BJ (cell line): ENCODE measurements at places on chromosomes 12 and 14.
A peak's percentile ranks its signal among the peaks of the same experiment; 100 is the strongest.

- DNase-seq, result no peak
These were observed 208.7 kb downstream of the KITLG start for GRCh38 chr12:88371416-88372183.

DNA sequence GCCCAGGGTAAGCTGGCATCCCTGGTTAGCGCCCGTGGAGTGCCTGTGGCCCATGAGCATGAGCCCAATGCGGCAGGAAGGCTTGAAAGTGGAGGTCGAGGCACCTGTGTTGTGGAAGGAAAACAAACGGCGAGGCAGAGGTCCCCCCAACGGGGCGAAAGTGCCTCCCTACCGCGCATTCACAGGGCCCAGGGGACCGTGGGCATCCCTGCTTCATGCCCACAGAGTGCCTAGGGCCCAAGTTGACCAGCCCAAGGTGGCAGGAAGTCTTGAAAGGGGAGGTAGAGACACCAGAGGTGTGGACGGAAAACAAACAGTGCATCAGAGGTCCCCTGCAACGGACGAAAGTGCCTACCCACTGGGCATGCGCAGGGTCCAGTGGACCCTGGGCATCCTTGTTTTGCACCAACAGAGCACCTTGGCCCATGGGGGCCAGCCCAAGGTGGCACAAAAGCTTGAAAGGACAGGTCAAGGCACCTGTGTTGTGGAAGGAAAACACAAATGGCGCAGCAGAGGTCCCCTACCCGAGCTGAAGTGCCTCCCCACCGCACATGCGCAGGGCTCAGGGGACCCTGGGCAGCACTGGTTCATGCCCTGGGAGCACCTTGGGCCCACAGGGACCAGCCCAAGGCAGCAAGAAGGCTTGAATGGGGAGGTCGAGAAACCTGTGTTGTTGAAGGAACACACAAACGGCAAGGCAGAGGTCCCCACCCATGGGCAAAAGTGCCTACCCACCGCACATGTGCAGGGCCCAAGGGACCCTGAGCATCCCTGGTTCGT is 377.5 kb downstream of the ALG10 start:
- DNase-seq, result no peak

- no peak for DNase-seq
These were observed 85.8 kb downstream of the RBM19 start for GRCh38 chr12:113880326-113880725.

DNA sequence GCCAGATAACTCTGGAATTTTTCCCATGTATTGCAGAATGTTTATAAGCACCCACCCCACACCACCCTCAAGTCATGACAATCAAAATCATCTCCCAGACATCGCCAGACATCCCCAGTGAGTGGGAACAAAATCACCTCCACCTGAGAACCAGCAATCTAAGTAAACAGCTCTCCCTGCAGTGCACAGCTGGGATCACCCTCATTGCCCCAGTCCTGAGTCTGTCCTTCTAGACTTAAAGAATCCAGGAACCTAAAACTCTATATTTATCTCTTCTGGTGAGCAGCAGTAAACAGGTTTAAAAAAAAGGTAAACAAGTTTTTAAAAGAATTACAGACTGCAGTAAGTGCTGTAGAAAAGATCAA is 43.3 kb upstream of the CMKLR1 start:
- no peak for DNase-seq

- no peak for DNase-seq
These were observed 71.1 kb downstream of the FIGNL2 start for GRCh38 chr12:51777457-51777856.

DNA sequence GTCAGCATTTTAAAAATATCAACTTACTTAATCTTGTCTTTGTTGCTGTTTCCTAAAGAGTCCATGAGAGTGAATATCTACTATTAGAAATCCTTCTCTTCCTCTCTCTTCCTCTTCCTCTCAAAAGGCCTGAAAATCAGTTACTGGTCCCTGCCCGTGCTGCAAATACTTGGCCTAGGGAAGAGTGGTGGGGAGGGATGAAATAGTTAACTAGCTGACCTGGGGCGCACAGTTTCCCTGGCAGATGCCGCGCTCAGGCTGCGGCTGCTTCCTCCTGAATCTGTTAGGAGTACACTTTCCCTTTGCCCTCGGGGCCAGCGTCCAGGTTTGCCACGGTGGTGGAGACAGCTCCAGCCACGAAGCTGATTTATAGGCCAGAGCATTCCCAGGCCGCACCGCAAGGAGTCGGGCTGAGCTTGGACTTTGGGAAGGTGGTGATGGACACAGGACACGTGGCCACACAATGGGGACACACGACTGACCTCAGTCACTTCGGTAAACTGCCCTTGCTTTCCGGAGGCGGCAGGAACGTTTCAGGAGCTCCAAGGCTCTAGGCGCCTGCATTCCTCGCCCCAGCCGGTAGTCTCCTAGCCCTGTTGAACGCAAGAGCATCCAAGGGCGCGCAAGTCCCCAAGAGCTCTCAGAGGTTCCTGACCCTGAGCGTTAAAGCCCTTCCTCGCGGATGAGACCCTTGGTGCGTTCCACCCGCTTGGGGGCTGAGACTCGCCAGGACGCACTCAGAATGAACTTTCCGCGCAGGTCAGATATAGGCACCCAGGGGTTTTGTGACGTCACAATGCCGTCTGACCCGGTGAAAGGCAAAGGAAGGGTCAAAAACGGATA is 7.1 kb upstream of the ASCL1 start:
- no peak for DNase-seq

DNA sequence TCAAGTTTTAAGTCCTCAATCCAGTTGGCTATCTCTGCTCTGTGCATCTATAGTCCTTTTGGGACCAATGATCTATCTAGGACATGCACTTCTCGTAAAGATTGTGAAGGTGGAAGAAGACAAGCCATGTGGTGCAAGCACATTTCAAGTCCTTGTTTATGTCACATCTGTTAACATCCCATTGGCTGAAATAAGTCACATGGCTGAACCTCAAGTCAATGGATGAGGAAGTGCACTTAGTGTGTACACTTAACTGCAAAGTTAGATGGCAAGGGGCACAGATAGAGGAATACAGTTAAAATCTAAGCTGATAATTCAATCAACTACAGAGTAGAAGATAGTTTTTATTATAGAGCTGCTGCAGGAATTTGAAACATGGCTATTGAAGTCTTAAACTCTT is 362.8 kb upstream of the TBX3 start:
- no peak for DNase-seq

DNA sequence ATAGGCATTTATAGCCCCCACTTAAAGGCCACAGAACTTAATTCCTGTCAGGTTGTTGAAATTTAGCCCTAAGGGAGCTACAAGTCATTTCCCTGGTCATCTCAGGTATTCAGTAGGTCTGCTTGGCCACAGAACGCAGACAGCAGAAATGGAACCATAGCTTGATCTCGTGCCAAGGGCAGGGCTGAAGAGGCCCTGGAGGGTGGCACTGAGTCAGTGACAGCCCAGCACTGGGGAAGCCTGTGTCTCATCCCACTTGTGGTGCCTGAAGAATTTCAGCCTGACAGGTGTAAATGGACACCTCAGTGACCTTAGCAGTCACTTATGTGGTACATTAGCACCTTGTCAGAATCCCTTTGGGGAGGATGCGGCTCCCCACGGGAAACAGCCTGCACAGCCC is 6.6 kb downstream of the PRKAB1 start:
- DNase-seq, result no peak

GRCh38 chr14:30848449-30849240 is 25.7 kb upstream of the COCH start:
- no peak for DNase-seq

DNA sequence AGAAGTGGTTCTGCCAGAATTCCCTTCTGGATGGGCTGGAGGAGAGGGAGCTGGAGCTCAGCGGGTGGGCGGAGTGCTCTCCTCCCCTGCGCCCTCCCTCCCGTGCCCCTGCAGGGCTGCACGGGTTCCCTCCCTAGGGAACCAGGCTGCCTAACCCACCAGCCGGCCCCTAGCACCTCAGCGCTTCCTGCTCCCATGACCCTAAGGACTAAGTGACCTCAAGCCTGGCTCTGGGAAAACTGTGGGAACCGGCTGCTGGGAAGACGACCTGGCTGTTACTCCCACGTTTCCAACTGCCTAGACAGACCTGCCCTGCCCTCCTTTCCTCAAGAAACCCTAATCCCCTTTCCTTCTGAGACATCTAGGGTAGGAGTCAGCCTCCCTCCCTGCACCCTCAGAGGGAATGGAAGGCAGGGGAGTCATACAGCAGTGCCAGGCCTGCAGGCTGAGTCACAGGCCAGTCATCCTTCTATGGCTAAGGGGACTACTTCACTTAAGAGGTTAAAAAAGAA is 31.5 kb downstream of the SLC6A12 start:
- DNase-seq, result no peak

DNA sequence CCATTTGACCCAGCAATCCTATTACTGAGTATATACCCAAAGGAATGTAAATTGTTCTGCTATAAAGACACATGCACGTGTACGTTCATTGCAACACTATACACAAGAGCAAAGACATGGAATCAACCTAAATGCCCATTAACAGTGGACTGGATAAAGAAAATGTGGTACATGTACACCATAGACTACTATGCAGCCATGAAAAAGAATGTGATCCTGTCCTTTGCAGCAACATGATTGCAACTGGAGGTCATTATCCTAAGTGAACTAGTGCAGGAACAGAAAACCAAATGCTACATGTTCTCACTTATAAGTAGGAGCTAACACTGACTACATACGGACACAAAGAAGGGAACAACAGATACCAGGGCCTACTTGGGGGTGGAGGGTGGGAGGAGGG is 45.7 kb upstream of the VRK1 start:
- no peak for DNase-seq

DNA sequence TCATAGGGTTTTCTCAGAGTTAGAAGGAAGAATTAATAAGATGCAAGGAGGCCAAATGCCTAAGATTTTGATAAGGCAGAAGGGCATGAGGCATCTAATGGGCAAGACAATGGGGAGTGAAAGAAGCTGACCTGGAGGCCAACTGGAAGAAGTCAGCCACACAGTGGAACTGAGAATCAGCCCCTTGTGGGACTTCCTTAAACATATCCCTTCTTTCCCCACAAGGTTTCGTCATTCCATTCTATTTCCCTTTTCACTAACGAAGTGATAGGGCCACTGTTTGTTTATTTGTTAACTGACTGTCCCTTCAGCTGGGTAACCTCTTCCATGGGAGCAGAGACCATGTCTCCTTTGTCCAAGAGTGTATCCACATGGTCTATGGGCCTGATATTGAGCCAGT is 86.2 kb downstream of the HELB start:
- DNase-seq, result no peak

GRCh38 chr12:96434107-96434506 is 33.9 kb upstream of the CDK17 start:
- peak; percentile 76 for DNase-seq

DNA sequence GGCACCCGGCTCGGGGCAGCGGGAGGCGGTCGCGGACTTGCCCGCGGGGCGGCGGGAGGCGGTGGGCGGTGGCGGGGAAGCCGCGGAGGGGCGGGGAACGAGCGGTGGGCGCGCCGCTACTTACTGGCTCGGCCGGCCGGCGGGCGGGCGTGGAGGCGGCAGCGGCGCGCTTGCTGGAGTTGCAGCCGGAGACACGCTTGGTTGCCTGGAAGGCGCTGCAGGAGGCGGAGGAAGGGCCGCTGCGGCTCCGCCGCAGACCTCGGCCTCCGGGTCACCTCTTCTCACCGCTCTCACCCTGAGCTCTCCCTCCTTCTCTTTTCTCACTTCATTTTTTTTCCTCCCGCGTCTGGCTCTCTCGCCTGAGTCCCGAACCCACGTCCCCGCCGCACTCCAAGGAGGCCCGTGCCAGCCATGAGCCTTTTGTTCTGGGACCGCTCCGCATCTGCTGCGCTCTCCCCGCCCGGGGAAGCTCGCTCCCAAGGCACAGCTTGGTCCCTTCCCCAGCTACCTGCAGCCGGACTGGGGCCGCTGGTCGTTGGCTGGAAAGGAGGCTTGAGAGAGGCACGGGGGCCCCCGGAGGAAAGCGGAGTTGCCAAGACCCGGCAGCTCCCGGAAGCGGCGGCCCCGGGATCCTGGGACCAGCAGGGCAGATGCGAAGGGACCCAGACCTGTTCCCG is 592 bp upstream of the KCNK10 start:
- DNase-seq, result no peak

GRCh38 chr14:90301668-90302090 is 30.1 kb downstream of the NRDE2 start:
- DNase-seq, result no peak

- no peak for DNase-seq
These were observed 38.5 kb upstream of the SFSWAP start for GRCh38 chr12:131672311-131672940.

DNA sequence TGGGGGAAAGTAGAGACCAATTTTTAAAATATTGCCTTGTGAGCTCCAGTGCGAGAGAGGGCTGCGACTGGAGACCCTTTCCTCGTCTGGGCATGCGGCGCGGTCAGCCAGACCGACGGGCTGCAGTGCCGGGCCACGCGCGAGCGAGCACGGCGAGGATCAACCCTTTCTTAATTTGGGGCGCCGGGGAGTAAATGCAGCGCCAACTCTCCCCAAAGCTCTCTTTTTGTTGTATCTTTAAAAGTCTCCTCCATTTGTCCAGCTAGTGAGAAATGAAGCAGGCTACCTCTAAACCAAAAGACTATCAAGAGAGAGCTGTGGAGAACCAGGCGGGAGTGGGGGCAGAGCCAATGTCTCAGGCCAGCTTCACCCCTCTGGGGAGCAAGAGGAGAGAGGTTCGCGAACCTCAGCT is 1.4 kb downstream of the SIX1 start:
- DNase-seq, result no peak

DNA sequence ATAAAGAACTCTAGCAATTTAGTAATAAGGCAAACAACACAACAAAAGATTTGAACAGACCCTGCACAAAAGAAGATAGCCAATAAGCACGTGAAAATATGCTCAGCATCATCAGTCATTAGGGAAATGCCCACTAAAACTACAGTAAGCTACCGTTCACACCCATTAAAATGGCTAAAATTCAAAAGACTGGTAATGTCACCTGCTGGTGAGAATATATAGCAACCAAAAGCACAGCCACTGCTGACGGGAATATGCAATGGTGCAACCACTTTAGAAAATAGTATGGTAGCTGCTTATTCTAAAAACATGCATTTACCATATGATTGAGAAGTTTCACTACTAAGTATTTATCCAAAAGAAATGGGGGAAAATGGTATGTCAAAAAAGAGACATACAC is 74.9 kb downstream of the DPF3 start:
- no peak for DNase-seq

- DNase-seq, result no peak
These were observed at the start of gene PLEKHA5 for GRCh38 chr12:19129486-19130223. Gene PLEKHA5, plus strand, starts transcription at chr12:19129733. Its CDS starts 67 bp downstream, at chr12:19129800.

DNA sequence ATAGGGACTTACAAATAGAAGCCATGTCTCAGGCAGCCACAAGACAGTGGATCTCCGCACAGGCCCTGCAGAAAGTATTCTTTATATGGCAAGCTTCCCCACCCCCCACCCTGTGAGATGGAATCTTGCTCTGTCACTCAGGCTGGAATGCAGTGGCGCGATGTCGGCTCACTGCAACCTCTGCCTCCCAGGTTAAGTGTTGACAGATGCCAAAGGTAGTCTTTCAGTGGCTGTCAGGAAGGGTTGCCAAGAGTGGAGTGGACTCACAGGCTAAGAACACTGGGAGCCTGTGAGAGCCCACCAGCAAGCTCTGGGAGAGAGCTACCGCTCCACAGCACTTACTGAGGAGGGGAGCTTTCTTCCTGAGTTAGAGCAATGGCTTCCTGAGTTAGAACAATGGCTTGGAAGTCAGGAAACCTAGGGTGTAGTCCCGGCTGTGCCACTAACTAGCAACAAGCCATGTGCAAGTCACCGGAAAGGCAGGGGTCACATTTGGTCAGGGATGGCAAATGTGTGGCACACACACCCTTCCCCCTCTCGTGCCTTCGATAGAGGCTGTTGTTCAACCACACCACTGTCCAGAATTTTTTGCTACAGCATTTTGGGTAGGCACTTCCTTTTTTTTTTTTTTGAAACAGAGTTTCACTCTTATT is 2.6 kb downstream of the RNASE1 start:
- DNase-seq, result no peak

GRCh38 chr12:110112335-110112660 is 11.9 kb upstream of the IFT81 start:
- DNase-seq, result no peak
